ENCODE measurements at places on chromosomes 13 and 19. TPM values are rescaled to one million over a fixed set of nuclear protein-coding genes. Genes with fewer than 3 reads are reported as not detected.

DNA sequence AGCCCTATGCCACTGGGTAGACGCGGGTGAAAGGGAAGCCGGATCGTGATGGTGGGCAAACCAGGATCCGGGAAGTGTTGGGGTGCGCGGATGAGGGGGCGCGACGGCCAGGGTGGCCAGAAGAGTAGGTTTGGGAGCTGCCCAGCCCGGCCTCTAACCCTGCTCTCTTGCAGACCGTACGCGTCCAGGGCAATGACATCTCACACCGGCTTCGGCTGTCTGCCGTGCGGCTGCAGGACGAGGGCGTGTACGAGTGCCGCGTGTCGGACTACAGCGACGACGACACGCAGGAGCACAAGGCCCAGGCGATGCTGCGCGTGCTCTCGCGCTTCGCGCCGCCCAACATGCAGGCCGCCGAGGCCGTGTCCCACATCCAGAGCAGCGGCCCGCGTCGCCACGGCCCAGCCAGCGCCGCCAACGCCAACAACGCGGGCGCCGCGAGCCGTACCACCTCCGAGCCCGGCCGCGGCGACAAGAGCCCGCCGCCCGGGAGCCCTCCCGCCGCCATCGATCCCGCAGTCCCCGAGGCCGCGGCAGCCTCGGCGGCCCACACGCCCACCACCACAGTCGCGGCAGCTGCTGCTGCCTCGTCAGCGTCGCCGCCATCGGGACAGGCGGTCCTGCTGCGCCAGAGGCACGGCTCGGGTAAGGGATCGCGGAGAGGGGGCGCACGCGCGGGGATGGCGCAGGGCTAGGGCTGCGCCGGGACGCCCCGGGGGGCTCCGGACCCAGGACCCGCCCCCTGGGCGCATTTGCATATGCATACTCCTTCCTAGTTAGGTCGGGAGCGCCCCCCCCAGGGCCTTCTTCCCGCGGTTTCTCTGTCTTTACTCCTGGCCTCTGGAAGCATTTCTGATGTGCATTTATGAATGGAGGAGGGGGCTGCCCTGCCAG is 4.1 kb downstream of the VSTM2B start:
- DNase-seq, result no peak

GRCh38 chr19:48499316-48500090 is 12.1 kb downstream of the LMTK3 start:
- DNase-seq, result no peak

ATP8B3 gene
- polyA plus RNA-seq, result 0.85 TPM

LRRC8E gene
- polyA plus RNA-seq, result 2.0 TPM

DNA sequence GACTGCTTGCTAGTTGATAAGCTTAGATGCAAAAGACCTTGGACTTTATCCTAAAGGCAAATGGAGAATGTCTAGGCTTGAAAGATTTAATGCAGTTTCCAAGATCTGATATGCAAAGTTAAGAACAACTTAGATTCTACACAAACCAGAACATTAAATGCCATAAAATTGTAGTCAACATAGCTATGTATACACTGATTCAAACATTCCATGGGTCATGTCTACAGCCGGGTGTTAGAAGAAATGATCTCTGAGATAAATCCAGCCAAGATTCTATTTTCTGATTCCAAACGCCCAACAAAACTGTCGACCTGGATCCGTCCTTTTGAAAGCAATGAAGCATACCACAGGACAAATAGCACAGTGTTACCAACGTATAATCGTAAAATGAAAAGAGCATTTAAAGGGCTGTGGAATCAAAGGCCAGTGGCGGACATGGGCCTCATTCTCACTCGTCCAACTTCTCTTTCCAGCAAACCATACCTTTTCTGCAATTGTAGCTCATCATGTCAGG is 52.7 kb downstream of the KCTD12 start:
- DNase-seq, result no peak

PRTN3 gene
- 0.67 TPM for polyA plus RNA-seq

CPT1C gene
- polyA plus RNA-seq, result 11.5 TPM

DLL3 gene
- 0.70 TPM for polyA plus RNA-seq

DNA sequence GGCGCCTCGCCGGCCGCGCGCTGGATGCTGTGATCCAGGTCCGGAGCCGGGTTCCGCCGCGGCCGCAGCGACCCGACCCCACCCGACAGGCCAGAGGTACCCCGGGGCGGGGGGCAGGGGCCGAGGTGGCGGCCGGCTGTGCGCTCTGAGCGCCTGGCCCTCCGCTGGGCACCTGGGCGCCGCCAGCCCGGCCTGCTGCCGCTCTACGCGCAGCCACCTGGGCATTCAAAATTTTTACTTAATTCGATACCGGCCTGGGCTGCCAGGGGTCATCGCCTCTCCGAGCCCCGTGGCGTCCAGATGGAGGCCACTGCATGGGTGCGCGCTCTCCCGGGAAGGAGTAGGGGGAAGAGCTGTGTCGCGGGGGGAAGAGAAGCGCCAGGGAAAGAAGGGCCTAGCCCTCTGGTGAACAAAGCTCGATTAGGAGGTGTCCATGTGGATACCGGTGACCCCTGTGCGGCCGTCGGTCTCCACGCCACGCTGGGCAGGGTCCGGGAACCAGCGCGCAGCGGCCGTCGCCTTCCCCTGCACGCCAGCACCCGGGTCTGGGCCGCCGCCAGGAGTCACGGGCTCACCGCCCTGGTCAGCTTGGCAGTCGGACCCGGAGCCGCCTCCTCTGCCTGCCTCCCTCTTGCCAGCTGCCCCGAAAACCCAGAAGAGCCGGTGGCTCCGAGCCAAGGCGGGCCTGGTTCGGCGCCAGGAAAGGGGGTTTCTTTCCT is 666 bp downstream of the BIVM start:
- peak; percentile 21 for DNase-seq

GRCh38 chr19:39474139-39474620 is 6.5 kb upstream of the TIMM50 start:
- DNase-seq, result peak; percentile 31

DNA sequence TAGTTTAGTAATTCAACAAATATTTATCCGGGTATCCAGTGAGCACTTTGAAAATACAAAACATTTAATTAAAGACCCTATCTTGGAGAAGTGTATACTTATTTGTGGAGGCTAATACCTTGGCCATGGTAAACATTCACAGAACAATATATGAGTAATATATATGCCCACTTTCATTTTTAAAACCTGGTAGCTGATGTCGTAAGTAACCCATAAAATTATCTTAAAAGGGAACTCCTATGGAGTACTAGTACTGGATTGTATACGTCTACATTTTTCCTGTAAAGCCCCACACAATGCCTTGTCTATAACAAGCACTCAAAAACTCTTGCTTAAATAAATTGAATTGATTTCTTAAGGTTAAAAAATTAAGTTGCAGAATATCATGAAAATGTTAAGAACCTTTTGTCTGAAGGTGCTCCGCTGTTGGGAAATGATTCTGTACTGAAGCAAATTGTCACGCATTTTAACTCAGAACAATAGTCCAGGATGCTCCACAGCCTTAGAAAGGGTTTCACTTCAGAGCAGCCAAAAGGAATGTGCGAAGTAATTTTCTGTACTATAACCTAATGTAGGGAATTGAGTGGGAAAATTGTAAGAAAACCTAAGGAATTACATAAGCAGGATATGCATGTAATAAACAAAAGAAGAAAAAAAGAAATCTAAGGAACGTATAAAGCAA is 58.9 kb upstream of the C1QTNF9 start:
- DNase-seq, result no peak

DNA sequence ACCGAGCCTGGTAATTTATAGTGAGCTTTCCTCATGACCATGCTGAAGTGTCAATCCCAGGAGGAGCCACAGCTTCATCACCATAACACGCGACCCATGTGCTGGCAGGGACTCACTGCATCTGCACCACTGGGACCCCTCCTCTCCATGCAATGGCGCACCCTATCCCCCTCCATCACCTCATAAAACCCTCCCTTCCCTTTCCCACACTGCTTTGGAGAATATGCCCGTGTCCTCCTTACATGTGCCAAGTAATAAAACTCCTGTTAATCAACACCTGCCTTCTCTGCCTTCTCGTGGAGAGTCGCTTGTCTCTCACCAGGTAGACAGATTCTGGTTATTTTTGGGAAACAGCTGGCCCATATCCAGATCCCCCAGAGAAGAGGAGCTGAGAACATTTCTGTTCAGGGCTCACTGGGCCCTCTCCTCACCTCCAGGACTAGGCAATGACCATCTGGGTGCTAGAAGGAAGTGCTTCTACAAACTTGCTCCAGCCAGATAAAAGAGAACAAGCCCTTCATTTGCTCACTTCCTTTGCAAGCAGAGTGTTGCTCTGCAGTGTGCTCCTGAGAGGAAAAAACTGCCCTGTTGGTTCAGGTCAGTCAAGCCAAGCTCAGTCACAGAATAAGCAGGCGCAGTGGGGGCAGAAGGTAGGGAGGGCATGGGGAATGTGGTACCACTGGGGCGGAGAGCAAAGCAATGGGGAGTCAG is 894.3 kb downstream of the UQCRFS1 start:
- DNase-seq, result no peak

TEX30 gene
- polyA plus RNA-seq, result 33.9 TPM

GRCh38 chr19:44850641-44851109 is 4.6 kb downstream of the NECTIN2 start:
- DNase-seq, result peak; percentile 27

KLK15 gene
- polyA plus RNA-seq, result not detected

DNA sequence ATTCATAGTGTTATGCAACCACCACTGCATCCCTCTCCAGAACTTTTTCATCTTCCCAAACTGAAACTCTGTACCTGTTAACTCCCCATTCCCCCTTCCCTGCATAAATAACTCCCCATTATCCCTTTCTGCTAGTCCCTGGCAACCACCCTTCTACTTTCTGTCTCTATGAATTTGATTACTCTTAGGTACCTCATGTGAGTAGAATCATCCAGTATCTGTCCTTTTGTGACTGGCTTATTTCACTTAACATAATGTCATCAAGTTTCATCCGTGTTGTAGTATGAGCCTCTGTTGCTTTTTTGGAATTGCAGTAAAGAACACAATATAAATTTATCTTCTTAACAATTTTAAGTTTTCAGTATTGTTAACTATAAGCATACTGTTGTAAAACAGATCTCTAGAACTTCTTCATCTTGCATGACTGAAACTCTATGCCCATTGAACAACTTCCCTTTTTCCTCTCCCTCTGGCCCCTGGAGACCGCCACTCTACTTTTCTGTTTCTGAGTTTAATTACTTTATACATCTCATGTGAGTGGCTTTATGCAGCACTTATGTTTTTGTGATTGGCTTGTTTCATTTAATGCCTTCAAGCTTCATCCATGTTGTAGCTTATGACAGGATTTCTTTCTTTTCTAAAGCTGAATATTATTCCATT is 87.3 kb upstream of the ABCC4 start:
- no peak for DNase-seq

DPY19L3 gene
- 80.9 TPM for polyA plus RNA-seq

DNA sequence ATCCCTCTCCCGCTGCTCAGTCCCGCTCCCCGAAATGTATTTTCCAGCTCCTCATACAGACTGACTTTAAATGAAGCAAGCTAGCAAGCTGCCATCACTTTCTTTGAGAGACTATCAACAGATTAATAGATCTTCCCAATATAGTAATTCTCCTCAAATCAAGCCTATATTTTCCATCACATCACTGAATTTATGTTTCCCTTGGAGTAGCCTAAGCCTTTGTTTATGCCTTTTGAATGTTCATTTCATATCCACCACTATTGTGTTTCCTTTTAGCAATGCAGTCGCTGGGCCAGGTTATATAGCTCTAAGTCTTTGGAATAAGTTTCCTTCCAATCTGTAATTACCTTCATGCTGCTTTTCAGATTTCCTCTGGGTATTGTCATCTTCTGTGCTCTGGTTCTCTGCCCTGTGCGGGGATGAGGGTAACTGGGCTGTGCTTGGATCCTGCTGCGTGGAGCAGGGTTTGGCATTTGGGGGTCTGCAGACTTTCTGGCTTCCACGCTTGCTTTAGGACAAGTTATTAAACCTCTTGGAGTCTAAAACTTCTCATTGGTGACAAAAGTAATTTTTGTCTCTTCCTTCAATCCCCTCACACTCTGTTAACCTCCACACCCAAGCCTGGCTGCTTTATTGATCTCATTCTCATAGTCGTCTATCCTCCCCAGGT is 256.9 kb downstream of the DLEU7 start:
- DNase-seq, result no peak

- peak; percentile 86 for DNase-seq
Observed at GRCh38 chr19:5805462-5806132, 730 bp downstream of the NRTN start.

DNA sequence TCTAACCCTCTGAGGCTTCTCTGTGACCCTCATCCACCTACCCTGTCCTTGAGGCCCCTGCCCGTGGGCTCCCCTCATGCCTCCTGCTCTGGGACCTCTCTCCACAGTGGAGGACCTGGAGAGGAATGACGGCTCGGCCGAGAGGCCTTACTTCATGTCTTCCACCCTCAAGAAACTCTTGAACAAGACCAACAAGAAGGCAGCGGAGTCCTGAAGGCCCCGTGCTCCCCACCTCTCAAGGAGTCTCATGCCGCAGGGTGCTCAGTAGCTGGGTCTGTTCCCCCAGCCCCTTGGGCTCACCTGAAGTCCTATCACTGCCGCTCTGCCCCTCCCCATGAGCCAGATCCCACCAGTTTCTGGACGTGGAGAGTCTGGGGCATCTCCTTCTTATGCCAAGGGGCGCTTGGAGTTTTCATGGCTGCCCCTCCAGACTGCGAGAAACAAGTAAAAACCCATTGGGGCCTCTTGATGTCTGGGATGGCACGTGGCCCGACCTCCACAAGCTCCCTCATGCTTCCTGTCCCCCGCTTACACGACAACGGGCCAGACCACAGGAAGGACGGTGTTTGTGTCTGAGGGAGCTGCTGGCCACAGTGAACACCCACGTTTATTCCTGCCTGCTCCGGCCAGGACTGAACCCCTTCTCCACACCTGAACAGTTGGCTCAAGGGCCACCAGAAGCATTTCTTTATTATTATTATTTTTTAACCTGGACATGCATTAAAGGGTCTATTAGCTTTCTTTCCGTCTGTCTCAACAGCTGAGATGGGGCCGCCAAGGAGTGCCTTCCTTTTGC is 10.8 kb upstream of the ILF3 start:
- no peak for DNase-seq

DNA sequence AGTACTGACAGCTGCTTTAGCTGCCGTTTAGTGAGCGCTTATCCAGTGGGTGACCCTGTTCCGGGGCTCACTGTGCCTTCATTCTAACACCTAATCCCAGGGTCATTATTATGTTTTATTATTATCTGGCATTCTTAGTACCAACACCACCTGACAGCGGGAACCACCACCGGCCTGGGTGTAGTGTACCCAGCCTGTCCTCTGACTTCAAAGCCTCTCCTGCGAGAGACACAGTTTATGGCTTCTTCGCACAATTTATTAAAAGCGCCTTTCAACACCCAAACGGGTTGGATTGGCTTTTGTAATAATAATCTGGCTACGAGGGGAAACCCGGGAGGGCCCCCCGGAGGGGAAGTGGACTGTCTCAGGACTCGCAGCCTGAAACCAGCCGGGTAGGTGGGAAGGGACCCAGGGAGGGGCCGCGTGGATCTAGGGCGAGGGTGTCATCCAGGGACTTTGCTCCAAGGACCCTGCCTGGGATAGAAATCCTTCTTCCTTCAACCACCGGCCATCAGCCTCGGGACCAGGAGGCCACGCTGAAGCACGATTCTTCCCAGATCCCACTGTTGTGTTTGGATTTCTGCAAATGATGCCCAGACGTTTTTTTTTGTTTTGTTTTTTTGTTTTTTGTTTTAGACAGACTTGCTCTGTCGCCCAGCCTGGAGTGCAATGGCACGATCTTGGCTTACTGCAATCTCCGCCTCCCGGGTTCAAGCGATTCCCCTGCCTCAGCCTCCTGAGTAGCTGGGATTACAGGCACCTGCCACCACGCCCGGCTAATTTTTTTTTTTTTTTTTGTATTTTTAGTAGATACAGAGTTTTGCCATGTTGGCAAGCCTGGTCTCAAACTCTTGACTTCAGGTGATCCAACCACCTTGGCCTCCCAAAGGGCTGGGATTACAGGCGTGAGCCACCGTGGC is 1.6 kb upstream of the ZBTB7A start:
- DNase-seq, result no peak

GRCh38 chr13:32446773-32447465 is 19.0 kb upstream of the N4BP2L1 start:
- DNase-seq, result no peak

All from left kidney (tissue), 8 donors.